CD4-positive, alpha-beta T cell treated with Interleukin-6 for 4 hours (primary cell): ENCODE measurements at places on chromosomes 5 and 9.

GRCh38 chr9:116154334-116154975 is 864 bp downstream of the PAPPA start:
- DNase-seq = no peak

DNA sequence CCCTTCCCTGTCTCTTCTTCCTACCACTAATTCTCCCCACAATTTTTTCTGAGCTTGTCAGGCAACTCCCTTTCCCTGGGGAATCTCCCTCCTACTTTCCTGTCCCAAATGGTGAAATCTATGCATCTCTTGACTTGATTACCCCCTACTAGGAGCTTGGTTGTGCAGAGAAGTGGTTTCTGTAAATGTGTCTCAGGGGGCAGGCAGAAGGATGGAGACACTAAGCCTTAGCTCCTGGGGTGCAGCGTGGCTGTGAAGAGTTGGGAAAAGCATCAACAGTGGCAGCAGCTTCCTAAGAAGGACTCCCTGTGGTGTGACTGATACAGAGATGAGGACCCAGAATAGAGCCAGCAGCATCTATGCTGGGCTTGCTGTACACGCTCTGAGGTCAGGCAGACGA is 62.3 kb downstream of the NRG2 start:
- DNase-seq = no peak

DNA sequence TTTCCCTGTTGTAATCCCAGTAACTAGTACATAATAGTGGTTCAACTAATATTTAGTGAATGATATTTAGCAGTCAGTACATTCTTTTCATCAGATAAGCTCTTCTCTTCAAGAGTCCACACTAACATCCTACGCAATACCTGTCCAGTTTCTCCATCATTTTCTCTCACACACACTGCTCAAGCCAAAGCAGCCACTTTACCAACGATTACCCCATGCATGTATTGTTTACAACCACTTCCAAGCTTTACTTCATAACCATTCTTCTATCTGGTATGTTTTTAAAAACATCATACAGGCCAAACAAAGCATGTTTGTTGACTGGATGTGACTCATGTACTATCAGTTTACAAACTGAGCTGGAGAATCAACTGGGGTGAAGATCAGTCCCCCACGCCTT is 7.3 kb downstream of the UBTD2 start:
- no peak for DNase-seq

DNA sequence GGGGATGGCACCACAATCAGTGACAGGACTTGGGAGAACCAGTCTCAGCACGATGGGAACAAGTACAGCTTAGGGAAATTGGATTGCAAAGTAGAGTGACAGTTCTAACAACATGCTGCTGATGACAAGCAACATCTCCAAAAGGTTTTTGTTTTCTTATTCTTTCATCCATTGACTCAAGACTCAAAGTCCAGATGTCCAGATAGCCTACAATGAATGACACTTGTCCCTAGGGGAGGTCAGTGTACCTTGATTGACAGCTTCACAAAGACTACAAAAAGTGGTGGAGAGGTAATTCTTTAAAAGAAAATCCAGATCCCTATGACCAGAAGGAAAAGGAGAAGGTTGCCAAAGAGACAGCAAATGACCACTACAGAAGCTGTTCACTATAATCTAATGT is 323.9 kb downstream of the TMEM232 start:
- DNase-seq = no peak

DNA sequence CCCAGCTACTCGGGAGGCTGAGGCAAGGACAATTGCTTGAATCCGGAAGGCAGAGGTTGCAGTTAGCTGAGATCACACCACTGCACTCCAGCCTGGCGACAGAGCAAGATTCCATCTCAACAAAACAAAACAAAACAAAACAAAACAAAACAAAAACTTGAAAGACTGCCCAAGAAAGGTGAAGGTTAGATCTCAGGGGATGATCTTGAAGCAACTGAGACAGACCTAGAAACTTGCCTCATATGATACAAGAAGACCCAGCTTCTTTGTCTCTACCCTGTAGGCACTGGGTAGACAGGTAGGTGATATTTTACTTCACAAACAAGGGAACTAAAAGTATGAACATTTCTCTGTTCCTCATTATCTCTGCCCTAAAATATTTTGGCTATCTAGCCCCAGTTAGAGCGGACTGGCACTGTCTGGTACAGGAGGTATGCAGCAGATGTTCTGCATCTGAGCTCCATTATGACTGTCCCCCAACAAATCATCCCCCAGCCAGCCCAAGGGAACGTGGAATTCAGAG is 26.3 kb upstream of the SHOC1 start:
- no peak for DNase-seq

- no peak for DNase-seq
Observed at GRCh38 chr9:34334916-34335315, 5.5 kb downstream of the NUDT2 start.

GRCh38 chr9:36772449-36773403 is 200.0 kb downstream of the MELK start:
- DNase-seq = no peak

- DNase-seq = no peak
Observed at GRCh38 chr5:150616024-150616470, 24.4 kb upstream of the SYNPO start.

GRCh38 chr5:119578937-119579336 is 50.4 kb upstream of the FAM170A start:
- DNase-seq = no peak

- DNase-seq = no peak
Observed at GRCh38 chr9:686321-686813, 155.1 kb upstream of the DMRT1 start.

GRCh38 chr5:25119650-25120049 is 474.9 kb upstream of the CDH10 start:
- no peak for DNase-seq

DNA sequence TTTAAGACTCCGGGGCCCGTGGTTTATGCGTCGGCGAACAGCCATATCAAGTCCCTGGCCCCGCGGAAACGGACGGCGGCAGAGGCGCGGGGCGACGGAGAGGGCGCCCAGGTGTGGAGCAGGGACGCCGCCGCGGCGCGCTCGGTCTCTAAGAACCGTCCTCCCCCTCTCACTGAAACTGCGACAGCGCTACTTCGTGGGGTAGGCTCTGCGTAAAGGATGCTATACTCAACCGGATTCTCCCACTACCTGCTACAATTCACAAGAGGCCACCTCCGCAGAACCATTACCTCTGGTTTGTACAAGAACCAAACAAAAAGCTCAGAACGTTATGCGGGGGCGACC is 404 bp downstream of the MRNIP start:
- peak; percentile 64 for DNase-seq

DNA sequence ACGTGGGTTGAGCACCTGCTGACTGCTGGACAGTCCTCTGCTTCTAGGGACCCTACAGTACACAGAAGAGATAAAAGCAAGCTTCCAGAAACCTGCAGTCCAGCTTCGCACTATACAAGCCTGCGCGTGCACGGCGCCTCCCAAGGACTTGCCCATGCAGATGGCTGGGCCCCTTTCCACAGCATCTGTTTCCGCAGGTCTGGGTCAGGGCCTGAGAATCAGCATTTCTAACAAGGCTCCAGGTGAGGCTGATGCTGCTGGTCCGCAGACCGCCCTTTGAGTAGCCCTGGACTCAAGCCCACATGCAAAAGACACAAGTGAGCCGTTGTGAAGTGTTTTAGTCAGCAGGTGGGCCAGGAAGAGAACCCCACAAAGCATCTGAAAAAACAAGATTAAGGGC is 133.1 kb downstream of the HSD17B3 start:
- DNase-seq = no peak
